ENCODE measurements at places on chromosomes 3 and 15.

DNA sequence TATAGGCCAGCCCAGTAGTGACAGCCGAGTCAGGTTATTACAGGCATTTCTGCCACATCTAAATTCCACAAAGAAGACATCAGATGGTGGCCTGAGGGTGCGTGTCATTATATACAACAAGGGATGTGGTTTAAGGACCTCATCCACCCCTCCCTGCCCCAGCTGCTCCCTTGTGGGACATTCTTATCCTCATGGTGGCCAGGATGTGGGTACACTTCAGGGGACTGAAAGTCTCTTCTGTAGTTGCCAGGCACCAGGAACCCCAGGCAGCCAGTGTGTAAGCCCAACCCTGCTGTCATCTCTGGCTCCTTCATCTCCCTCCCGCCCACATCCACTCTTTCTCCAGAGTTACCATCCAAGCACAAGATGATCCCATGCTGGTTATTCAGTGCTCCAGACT lies 224.9 kb upstream of the TOPAZ1 start:
- DNase-seq, result no peak

DNA sequence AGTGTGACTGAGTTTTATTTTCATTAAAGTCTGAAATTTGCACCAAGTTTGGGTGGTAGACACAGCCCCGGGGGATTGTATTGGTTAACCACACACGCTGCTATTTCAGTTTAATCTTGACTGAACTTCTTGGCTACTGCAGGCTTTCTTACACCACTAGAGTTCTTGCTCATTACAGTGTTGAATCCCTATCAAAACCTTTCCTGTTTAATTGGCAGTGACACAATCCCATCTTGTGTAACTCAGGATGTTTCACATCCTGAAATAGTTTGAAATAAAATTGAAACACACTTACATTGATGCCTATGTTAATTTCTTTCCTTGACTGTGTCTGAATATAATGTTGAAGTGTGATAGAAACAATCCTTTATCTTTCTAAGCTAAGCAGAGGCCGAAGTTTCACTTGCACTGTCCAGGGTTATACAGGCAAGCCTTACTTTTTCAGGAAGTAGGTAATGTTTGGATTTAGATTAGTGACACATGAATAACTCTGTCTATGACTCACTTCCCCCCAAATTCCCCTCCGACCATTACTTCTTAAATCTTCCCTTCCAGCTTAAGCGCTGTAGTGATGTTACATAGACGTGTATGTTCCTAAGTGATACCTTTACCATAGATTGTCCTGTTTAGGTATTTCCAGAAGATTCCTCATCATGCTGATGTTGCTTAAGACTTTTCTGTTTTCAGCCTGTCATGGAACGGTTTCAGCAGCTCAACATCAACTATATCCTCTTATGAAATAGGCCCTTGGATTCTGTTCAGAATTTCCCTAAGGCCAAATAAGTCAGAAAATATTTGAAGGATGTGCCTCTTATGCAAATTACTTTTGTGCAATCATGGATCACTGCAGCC lies 16.8 kb downstream of the ATG7 start:
- DNase-seq, result peak; percentile 70

DNA sequence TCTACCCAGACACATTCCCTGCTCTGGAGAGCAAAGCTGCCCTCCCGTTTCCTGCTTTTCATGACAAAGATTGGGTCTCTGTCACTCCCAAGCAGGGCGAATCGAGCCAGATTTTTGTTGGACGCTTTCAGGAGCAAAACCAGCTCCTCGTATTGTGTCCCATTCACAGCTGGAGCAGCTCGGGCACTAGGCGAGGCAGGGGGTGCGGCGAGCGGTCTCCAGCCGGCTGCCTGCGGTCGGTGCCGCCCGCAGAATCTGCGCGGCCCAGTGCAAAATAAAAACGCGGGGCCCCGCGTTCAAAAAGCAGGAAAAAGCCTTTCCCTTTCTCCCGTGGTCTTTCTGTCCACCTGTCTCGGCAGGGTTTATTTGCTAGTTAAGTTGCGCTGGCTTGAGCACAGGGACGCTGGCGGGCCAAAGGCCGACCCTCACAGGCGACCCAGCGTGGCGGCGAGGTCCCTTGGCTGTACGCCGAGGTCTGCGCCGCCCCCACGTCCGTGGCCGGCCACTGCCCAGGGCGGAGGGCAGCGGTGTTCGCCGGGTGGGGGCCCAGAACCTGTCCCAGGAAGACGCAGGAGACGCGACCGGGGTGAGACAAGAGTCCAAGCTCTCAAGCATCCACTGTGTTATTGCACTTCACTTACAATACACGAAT lies 71.2 kb downstream of the CYP19A1 start:
- DNase-seq, result no peak

GRCh38 chr15:90143166-90143655 lies 40.9 kb upstream of the IDH2 start:
- no peak for DNase-seq

DNA sequence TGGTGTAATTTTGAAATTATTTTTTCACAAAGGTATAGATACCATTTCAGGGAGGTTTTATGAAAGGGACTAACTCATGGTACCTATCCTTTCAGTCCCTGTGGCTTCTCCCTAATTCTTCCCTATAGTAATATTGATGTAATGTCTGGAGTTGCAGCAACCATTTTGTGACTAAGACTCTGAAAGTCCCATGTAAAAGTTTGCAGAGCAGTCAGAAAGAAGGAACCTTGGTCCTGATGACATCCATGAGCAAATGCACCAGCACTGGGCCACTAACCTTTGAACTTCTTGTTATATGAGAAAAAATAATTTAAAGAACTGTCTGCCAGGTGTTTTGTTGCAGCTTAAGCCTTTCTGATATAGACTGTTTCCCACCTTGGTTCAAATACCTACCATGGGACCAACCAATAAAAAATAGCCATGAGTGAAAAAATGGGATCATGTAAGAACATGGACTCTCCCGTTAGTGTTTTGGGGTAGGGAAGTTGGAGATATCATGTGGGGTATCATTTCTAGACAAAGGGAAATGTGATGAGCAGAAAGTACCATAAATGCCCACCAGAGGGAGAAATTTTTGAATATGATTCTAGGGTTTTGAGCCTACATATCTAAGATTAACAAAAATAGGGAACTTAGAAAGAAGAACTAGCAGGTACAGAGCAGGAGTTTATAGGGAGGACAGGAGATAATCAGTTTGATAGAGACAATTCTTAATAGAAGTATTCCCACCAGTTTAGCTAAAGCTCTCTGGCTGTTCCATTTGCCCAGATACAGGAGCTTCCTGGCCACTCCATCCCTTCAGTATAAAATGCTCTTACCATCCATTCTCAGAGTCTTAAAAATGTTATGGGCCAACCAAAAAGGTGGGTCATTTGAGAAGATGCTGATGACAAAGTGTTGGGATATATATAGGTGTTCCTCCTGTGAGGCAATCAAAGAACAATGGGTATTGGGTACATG lies 3.4 kb upstream of the CPOX start:
- DNase-seq, result no peak

DNA sequence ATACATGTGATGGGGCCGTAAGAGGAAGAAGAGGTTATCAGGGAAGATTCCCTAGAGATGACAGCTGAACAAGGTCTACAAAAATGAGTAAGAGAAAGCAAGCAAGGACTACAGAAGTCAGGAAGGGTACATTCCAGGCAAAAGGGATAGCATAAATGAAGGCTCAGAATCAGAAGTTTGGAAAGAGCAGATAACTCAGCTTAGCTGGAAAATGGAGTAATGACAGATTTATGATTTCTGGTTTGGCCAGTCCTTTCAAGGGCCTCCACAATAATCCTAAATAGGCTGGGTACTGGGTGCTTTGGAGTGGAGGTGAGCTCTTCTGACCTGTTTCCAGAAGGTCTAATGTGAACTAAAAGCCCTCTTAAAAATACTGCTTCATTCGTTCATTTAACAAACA lies 110.7 kb downstream of the MYO5A start:
- DNase-seq, result no peak

DNA sequence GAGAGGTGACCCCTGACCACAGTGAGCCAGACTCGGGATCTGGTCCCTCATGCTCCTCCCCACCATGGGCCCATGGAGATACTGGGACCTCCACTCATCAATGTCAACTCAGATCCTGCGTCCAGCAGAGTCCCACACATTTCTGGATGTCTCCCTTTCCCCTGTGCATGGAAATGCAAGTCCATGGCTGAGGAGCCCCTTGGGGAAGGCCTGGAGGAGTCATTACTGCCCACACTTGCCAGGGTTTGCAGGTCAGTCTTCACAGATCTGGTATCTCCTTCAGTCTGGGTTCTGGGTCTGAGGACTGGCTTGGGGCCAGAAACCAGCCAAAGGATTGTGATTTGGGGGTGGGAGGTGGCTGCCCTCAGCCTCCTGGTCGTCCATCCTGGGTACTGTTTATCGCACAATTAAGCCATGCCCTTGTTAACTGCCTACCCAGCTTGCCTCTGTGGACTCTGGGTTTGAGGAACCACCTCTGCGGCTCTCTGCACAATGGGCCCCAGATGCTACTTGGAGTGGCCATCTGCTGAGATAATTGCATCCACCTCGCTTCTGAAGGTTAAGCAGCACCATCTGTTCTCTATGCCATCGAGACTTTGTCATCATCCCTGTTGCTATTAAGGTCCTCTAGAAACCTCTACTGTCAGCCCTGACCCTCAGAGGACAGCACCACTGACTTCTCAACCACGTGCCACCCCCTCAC lies 49.9 kb upstream of the KLF13 start:
- DNase-seq, result no peak

DNA sequence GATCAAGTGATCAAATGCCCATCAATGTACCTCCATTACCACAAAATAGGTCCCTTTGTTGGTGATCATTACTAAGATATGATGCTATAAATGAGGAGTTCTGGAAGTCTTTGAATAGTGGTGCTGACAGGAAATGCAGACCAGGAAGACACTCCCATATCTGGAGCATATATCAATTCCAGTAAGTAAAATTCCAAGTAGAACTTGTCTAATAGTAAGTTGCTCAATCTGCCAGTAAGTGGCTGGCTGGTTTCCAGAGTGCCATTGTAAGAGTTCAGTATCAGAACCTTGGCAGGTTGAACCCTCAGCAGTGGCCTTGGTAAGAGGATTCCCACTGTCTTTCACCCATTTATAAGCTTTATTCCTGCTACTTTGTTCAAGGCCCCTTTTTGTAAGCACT lies 379.9 kb upstream of the RBMS3 start:
- no peak for DNase-seq

- DNase-seq, result no peak
Measured at GRCh38 chr3:162200836-162201235, 704.2 kb downstream of the OTOL1 start.

GRCh38 chr3:58487140-58487886 lies 4.6 kb upstream of the KCTD6 start:
- no peak for DNase-seq

GRCh38 chr15:60407415-60407805 lies 9.6 kb upstream of the ANXA2 start:
- DNase-seq, result no peak

DNA sequence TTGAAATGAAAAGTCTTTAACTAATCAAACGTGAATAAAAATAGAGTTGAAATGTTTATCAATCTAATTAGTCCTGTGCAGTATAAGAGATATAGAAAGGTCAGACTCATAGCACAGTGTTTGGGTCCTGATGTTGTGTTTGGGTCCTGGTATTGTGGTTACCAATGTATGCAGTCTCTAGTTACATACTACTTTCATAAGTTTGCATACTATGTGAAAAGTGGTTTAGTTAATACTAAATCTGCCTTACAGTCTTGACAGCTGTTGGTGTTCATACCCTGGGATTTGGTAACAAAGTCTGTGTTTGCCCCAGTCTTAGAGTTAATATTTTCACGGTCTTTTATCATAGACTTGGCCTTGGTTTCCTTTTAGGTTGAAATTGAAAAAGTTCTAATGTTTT lies 41.7 kb downstream of the KIF15 start:
- no peak for DNase-seq

- no peak for DNase-seq
Measured at GRCh38 chr15:70523616-70524015, 239.7 kb downstream of the UACA start.

DNA sequence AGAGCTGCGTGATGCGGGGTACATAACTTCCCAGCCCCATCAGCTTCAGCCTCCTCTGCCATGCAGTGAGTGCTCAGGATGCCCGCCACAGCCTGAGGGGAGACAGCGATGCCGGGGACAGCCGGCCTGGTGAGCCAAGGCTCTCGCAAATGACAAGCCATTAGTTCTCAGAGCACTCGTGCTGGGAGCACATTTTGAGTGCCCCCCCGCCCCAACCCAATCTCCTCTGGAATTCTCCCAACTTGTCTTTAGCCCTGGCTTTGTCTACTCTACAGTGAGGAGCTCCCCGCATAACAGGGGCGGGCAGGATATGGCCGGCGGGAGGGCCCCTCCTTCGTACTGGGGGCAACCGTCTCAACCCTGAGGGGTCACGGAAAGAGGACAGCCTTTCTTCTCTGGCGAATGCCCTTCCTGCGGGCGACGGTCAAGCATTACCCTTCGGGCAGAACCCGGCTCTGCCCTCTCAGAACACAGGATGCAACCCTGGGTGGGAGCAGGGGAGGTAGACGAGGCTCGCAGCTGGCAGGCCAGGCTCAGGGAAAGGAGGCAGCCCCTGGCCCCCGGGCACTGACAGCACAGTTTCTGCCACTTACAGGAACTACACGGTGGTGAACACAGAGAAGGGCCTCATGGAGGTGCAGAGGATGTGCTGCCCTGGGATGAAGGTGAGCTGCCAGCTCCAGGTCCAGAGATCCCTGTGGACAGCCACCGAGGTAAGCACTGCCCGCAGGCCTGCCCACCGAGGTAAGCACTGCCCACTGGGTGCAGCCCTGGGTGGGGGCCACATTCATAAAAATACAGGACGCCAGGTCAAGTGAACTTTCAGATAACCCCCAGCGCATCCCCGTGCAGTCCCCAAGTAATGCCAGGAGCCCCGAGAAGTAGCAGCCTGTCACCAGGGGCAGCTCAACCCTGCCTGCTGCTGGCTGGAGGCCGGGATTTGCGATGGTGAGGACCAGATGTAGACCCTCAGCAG lies 141.7 kb downstream of the LRRK1 start:
- DNase-seq, result no peak

- peak; percentile 14 for DNase-seq
Measured at GRCh38 chr3:190811775-190812480, 50.6 kb downstream of the GMNC start.

DNA sequence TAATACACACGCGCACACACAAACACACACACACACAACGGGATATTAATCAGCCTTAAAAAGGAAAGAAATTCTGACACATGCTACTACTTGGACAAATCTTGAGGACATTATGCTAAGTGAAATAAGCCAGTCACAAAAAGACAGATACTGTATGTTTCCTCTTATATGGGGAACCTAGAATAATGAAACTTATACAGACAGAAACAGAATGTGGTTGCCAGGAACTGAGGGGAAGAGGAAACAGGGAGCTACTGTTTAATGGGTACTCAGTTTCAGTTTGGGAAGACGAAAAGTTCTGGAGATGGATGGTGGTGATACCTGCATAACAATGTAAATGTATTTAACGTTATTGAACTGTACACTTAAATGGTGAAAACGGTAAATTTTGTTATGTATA lies 20.2 kb downstream of the ICE2 start:
- DNase-seq, result no peak

DNA sequence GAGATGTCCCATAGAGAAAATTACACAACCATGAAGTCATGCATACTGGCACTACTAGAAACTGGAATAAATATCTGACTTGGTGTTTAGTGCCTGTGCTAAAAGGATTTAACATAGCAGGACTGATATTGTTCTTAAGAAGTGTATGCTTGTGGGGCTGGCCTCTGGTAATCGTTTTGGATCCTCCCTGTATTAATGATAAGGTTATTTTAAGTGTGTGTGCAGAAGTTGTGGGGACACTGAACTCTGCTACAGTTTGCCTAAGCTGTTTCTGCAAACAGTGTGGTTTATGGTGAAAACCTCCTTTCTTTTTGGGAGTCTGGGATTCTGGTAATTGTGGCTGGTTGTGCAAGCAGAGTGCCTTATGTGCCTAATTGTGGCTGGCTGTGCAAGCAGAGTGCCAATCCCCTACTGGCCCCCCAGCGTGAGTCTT lies 120.8 kb downstream of the CLASP2 start:
- no peak for DNase-seq

Data from AG09319 (cell line).